Sigmoid colon (tissue), 7 donors: ENCODE measurements at places on chromosomes 5 and 9. TPM values are rescaled to one million over a fixed set of nuclear protein-coding genes. Genes with fewer than 3 reads are reported as not detected.

Gene NRG2
- 3.4 TPM for total RNA-seq

Gene UBE2B
- 72.2 TPM for total RNA-seq

Gene PFN3
- total RNA-seq = not detected

DNA sequence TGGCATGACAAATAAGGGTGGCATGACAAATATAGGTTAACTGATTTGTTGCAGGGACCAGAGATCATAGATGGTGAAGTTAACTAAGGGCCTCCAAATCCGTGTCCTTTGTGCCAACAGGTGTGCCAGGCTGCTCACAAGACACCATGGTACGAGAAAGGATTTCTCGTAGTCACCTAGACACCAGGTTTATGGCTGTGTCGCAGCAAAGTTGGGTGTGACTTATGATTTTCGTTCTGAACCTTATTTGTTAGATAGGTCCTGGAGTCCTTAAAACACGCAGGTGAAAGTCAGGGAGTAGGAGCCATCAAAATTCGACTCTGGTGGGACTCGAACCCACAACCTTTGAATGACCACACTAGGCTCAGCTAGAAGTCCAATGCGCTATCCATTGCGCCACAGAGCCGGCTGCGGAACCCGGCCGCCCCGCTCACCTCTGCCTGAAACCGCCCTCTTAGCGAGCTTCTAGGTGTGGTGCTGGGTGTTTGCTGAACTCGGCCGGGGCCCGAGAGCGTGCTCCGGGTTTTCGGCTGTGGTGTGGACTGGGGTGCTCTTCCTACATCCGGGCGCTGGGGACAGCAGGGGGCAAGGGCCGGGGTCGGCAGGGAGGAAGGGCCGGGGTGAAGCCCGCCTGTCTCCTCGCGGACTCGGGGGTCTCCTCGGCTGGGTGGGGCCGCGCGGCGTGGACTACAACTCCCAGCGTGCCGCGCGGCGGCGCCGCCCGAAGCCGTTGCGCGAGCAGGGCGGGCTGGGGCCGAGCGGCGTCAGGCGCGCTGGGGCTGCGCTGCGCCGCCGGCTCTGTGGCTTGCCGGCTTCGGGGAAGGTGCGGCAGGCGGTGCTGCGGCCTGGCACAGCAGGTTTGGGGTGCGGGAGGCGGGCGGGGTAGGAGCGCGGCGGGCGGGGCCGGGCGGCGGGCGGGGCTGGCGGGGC is at the start of gene SLC27A4:
TSS of gene SLC27A4 (plus strand) at position 767 of the 930 bp plus-strand sequence. CDS start 2,606 bp downstream, outside the sequence.
- no peaks in the 10 kb centered on the region for H3K27me3 ChIP-seq
- peaks cover 17% of the 10 kb centered on the region for H3K36me3 ChIP-seq
- peaks cover 18% of the 10 kb centered on the region for H3K4me1 ChIP-seq
- H3K4me3 ChIP-seq = peak within 1 kb of the TSS; percentile 89
- H3K27ac ChIP-seq = peak within 1 kb of the TSS; percentile 85

DNA sequence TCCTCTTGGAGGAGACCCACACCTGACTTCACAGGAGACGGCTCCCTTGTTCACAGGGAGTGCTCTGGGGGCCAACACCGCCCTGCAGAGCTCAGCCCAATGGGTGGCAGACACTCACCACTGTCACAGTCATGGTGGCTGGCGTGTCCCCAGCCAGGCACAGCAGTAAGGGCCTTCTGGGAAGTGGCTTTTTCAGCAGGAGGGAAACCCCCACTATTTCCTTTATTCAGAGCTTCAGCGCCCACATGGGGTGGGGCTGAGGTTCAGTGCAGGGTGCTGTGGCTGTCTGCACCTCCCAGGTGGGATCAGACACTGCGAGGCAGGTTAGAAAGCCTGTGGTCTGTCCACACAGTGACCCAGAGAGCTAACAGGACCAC is 3.6 kb upstream of the SNAPC4 start:
- H3K36me3 ChIP-seq = peaks cover 26% of the 10 kb centered on the region
- H3K4me3 ChIP-seq = no peak overlapping the region
- H3K27ac ChIP-seq = no peak overlapping the region
- no peaks in the 10 kb centered on the region for H3K27me3 ChIP-seq
- no peak for DNase-seq

GRCh38 chr9:135788576-135789300 is 86.8 kb downstream of the KCNT1 start:
- H3K27me3 ChIP-seq = no peaks in the 10 kb centered on the region
- no peaks in the 10 kb centered on the region for H3K4me1 ChIP-seq
- H3K36me3 ChIP-seq = no peaks in the 10 kb centered on the region
- DNase-seq = no peak
- no peak overlapping the region for H3K4me3 ChIP-seq

GRCh38 chr5:109328626-109329025 is 81.1 kb downstream of the PJA2 start:
- H3K36me3 ChIP-seq = no peaks in the 10 kb centered on the region
- H3K4me3 ChIP-seq = no peak overlapping the region
- H3K27me3 ChIP-seq = no peaks in the 10 kb centered on the region
- H3K27ac ChIP-seq = peak overlapping the region; percentile 83
- no peaks in the 10 kb centered on the region for H3K4me1 ChIP-seq
